ENCODE measurements at places on chromosomes 3 and 15.

GRCh38 chr3:167330993-167331785 is 48.9 kb downstream of the ZBBX start:
- no peak for DNase-seq

DNA sequence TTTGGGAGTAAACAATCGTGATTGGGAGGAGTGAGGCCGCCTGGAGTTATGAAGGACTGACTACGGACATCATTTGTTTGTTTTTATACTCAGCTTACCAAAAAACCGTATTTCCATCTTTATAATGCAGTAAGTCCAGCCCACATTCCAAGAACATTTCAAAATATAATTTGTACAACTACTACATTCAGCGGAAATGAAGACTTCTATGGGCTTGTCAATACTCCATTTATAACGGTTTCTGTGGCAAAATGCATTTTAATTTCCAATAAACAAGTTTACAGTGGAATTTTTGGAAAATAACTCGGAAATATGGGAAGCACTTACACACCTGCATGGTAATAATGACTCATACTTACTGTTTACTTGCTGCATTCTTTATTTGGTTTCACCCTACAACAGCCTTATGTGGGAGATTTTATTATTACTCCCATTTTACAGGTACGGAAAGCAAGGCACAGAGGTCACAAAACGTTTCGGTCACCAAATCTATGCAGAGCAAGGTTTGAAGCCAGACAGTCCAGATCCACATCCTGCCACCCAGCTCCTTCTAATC is 62.3 kb downstream of the LDHAL6B start:
- no peak for DNase-seq

GRCh38 chr3:13070391-13071070 is 2.7 kb downstream of the IQSEC1 start:
- peak; percentile 44 for DNase-seq

DNA sequence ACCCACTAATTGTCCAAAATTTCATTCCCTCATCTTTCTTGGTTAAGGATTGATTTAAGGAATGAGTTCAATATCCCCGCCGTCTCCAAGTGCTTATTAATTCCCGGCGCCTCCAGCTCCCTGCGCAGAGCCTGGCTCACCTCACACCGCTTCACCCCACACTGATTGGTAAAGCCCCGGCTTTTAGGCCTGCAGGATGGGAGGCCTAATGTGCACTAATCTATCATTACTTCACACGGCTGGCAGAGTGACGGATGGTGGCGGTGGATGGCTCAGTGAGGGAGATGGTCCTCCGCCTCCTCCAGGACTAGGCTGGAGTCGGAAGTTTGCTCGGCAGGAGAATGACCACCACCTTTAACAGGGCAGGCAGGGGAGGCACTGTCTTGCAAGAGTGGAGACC is 81.7 kb downstream of the MEGF11 start:
- DNase-seq, result no peak

- DNase-seq, result peak; percentile 76
Observed at GRCh38 chr3:42014921-42015533, 53.1 kb upstream of the ULK4 start.

GRCh38 chr3:74281705-74282104 is 332.8 kb downstream of the CNTN3 start:
- DNase-seq, result no peak

GRCh38 chr3:47536221-47536891 is 22.8 kb upstream of the ELP6 start:
- DNase-seq, result no peak

DNA sequence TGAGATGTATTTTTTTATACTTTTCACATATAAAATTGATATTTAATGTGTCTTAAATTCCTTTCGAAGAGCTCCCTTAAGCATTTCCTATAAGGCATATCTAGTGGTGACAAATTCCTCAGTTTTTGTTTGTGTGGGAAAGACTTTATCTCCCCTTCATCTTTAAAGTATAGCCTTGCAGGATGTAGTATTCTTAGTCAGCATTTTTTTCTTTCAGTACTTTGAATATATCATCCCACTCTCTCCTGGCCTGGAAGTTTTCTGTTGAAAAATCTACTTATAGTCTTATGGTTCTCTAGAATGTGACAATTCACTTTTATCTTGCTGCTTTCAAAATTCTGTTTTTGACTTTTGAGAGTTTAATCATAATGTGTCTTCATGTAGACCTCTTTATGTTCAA is 95.2 kb downstream of the EDEM1 start:
- DNase-seq, result no peak

DNA sequence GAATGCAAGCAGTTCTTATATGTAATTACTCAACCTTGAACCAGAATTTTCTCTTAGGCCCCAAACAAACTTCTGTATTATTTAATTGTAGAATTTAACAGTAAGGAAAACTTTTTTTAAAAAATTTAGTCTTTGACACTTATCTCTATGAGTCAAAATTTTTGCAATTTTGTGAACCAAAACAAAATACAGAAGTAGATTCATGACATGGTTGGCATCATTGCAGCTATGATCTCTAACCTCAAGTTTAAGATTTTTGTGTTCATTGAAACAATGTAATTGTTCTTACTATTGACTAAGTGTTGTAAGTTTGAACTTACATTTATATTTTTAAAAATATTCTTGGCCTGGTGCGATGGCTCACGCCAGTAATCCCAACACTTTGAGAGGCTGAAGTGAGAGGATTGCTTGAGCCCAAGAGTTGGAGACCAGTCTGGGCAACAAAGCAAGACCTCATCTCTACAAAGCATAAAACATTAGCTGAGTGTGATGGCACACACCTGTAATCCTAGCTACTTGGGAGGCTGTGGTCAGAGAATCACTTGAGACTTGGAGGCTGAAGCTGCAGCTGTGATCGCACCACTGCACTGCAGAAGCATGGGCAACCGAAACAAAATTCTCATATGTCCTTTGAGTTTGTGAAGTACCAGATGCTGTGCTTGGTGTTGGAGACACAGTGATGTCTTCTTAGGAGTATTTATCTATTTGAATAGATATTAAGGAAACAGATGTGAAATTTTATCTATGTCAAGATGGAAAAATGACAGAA is 39.7 kb downstream of the STT3B start:
- no peak for DNase-seq

DNA sequence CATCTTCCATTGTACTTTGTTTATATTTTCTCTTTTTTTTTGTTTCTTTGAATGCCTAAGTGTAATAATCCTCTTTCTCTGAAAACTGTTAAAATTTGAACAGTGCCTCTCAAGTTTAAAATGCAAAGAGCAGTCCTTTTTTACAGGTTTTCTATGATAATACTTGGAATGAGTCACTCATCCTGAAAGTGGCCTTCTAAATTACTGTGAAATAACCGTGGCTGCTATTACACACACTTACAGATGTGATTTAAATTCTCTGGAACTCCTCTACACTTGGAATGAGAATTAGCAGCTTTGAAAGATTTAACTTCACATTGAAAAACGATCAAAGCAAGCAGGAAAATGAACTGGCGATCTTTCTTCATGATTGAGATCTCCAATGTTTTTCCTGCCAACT is 105.9 kb downstream of the ROBO1 start:
- DNase-seq, result peak; percentile 9

DNA sequence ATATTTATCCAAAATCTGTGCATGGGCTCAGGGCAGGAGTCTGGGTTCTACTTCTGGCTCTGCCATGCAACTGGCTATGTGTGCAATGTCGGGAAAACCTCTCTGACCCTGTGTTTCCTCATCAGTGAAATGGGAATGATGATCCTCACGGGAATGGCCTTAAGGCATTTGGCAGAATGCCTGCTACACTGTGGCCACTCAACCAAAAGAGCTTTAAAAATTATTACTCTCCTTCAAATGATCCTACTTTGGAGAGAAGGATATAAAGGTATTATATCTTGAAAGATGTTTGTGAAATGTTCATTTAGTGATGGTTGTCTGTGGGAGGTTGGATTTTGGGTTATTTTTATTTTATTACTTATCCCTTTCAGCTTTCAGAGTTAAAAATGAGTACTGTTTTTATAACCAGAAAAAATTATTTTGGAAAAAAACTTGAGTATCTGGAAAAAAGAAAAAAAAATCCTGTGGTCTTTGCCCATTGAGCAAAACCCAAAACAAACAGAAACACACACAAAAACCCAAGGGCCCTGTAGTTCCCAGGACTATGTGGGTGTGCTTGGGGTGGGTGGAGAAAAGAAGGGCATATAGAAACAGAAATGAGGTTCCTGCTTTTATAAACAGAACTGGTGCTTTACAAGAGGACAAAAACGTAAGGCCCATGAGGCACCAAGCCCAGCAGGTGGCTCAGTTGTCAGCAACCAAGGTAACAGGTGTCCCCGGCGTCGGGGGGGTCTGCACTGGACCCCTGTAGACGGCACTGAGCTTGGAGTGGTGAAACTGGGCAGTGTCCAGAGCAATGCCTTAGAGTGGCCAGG is 22.0 kb downstream of the RGMA start:
- no peak for DNase-seq

DNA sequence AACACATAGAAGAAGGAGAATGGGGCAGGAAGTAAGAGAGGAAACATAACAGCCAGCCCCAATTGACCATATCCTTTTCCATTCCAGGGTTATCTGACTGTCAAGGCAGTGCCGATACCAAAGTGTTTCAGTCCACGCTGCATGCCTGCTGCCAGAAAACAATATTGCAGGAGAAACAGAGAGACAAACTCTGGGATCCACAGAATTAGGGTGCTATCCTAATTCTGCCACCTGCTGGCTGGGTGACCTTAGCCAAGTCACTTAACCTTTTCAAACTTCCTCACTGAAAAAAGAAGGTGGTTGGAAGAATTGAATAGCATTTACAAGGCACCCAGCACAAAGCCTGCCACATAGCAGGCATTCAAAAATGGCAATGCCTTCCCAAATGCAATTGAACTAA is 32.0 kb downstream of the GLB1 start:
- no peak for DNase-seq

DNA sequence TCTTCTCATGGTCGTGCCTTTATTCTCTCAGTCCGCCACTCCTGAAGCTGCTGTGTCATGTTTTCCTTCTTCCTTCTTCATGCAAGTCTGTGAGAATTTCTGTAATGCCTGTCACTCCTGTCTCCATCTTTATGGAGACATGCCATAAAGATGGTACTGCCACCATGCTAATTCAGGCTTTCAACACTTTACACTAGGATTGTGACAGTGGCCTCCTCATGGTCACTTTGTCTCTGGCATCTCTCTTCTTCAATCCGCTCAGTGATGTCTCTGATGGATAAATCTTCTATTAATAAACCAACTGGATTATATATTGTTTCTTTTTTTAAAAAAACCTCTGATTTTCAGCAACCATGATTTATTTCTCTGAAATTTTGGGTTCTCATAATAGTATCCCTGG is 18.1 kb downstream of the PPM1L start:
- no peak for DNase-seq

DNA sequence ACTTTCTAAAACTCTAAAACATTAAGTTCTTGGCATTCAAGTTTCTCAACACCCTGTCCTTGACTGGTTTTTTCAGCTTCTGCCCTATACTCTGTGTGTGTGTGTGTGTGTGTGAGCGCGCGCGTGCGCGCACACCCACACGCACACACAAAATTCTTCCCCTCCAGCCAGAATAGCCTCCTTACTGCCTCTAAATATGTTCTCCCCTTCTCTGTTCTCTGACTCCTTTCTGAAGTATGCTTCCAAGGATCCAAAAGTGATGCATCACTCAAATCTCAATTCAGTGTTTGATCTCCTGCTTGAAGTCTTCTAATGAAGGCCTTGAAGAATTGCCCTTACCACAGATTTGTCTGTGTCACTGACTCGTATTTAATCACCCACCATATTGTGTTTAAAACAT is 129.8 kb downstream of the SLC25A26 start:
- DNase-seq, result no peak

GRCh38 chr3:57157545-57157944 is 7.6 kb downstream of the IL17RD start:
- DNase-seq, result no peak

GRCh38 chr3:123871946-123872345 is 12.2 kb downstream of the MYLK start:
- no peak for DNase-seq

DNA sequence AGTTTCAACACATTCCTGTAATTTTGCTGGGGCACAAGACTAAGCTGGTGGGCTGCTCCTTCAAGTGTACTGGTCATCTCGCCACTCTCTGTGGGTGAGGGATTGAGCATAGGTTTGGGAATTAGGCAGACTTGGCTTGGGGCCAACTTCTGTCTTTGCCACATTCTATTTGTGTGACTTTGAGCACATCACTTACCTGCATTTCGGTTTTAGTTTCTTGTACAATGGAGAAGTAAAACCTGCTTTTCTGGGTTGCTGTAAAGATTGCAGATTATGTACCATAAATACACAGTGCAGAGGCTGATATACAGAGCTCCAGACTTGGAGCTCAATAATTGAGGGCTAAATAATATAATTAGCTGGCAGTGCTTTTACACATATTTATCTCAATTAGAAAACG is 162.1 kb downstream of the C3orf38 start:
- DNase-seq, result no peak

GRCh38 chr15:98138910-98139309 is 178.4 kb downstream of the ARRDC4 start:
- no peak for DNase-seq

DNA sequence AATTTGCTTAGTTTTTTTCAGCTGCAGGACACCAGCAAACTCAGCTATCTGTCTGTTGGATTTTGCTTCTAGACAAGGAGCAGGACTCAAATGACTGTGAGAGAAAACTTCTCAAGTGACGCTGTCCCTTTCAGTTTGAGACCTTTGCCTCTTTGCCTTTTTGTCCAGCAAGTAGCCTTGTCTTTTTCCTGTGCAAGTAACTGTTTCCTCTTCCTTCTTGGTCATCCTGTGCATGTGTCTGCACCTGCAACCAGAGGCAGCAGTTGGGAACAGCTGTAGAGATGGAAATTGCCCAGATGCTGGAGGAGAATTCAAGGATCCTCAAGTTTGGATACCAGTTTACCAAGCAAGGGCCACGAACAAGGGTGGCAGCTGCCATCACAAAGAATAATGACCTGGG is 23.3 kb upstream of the TMOD3 start:
- DNase-seq, result no peak

GRCh38 chr15:64503640-64504039 is 43.3 kb downstream of the ZNF609 start:
- DNase-seq, result no peak
